GM19239 (cell line): ENCODE measurements at places on chromosomes 2 and 18.

DNA sequence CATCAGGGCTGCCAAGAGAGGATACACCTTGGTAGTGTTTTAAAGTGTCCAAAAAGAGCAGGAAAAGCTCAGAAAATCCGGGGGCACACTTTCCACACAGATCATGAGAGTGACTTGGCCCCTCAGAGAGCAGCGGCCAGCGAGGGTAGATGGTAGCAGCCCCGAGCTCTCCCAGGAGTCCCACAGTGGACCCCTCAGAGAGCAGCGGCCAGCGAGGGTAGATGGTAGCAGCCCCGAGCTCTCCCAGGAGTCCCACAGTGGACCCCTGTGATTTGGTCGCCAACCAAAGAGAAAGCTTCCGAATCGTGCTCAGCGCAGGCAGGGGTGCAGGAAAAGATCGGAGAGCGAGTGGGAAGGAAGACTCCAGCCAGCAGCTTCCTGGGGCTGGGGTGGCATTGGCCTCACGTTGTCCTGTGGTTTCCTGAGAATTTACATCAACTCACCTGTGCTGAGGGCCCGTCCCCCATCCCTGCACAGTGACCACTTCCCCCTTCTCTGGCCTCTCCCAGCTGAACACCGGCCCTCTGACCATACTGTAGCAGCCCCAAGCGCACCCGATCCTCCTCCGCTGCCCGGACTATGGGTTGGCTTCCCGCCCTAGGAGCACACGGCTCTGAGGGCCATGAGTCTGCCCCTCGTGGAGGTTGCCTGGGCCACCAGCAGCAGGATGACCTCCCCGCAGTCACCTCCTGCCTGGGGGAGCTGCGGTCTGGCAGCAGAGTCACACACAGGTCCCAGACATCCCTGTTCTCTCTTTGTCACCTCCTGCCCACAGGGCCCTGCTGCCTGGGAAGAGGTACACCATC is 33.7 kb downstream of the MTERF4 start:
- no peak for DNase-seq

DNA sequence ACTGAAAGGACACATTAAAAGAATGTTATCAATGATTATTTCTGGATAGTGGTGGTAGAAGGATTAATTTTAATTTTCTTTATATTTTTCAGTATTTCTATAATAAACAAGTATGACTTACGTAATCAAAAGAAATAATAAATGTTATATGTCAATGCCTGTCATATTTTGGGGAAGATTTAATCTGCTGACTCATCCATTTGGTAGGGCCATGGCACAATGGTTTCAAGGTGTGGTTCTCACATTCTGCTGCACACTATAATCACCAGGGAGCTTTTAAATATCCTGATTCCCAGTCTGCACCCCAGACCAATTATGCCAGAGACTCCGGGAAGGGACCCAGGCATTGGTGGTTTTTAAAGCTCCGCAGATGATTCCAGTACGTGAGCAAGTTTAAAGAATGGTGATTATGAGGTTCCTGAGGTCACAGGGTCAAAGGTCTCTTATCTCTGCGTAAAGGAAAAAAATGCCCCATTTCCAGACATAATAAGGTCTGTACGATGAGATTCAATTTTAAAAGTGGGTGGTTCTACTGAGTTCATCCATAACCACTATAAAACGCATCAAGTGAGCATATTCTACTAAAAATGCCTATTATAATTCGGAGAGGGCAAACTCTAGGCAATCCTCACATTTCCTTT is 27.2 kb downstream of the WIPF1 start:
- DNase-seq, result no peak

DNA sequence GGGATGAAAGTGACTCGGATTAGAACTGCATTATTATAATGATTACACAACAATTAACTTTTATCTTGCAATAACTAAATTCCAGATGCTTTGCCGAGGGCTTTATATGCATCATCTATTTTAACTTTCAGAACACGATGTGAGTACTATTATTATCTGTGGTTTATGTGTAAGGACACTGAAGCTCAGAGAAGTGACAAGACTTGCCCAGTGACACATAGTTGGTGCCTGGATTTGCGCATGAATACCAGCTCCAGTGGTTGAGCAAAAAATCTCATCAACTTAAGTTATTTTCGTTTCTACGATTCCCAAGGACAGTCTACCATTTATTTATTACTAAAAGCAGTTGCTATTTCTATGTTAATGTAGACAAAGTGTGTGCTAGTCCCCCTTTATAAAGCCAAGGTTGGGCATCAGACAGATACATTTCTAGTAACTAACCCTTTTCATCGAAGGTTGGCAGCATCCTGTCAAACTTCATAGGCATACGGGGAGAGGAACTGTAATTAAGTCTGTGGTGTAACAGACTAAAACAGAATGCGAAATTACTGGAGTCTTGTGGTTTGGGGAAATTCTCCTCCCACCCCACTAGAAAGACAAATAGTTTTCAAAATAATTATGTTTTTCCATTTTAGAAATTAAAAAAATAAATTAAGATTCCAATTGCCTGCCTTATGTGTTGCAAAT is 73.2 kb upstream of the BOD1L2 start:
- no peak for DNase-seq

DNA sequence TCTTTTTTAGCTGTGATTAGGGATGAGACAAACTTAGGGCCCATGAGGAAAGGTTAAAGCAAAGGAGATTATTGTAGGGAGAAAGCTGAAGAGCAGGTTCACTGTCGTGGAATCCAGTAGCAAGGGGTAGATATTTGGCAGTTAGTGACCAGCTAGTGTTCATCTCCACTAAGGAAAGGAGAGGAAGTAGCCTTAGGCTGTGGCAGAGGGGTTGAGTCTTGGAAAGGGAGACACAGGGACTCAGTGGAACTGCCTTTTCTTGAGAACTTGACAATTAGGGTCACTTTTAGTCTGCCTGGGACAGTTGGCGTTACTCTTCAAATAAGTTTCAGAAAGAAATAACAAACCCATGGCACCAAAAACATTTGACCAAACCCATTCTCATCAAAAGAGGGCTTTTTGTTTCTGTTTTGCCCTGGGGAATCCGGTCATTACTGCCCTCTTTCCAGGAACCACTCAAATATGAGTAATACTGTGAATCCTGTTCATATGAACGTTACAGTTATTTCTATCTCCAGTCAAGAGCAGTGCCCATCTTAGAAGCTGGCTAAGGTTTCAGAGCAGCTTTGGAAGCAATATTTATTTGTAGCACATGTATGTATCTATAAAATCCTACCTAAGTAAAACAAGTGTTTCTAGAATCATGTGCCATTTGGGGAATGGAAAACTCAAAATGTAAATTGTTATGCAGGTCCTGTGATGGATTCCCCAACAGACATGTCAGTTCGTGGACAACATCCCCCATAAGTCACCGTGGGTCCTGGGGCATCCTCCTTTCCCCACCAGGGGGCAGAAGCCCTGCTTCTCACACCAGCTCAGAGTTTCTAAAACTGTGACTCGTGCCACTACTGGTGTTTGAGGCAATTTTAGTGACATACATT is 77.3 kb upstream of the PHLPP1 start:
- peak; percentile 58 for DNase-seq

- DNase-seq, result no peak
Measured at GRCh38 chr2:98121149-98121548, 34.2 kb downstream of the VWA3B start.

DNA sequence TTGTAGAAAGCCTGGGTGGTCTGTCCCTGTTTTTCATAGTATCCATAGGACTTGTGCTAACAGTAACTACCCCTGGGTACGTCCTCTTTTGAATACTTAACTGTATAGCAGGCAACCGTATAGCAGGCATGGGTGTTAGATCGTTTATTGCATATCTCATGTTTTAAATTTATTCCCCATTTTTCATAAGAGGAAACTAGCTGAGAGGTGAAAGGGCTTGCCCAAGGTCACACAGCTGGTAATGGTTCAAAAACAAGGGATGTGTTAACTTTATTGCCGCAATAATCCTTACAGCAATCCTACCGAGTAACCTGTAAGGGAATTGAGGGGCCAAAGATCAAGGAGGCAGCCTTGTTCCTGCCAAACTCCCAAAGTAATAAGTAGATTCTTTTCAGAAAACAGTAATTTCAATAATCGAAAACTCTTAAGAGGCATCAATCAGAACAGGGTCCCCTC is 990 bp upstream of the MGAT4A start:
- no peak for DNase-seq
